ENCODE measurements at places on chromosomes 1 and 21.

- no peak for DNase-seq
Measured at GRCh38 chr1:33424205-33424604, 6.7 kb downstream of the PHC2 start.

- no peak for DNase-seq
Measured at GRCh38 chr1:19644395-19644680, 227 bp downstream of the NBL1 start.

GRCh38 chr1:114482585-114482984, 28.4 kb downstream of the TRIM33 start:
- peak; percentile 70 for DNase-seq

- DNase-seq = no peak
Measured at GRCh38 chr1:202709276-202710041, 795 bp downstream of the SYT2 start.

DNA sequence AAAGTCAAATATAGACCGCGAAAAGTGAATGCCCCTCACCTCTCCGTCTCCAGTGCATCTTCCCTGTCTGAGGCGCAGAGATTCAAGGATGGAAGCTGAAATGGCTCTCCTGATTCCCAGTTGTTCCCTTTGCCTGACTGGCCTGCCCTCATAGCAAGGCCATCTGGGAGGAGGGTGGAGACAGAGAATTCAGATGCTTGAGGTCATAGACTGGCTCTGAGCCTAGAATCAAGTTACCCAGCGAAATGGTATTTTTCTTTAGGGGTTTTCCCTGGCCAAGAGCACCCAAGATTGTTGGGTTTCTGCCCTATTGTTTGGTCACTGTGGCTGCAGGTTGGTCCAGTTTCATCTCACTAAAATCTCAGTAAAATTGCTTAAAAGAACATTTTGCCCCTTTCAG, 7.2 kb downstream of the METTL13 start:
- DNase-seq = no peak

GRCh38 chr1:115262886-115263285, 75.2 kb downstream of the NGF start:
- DNase-seq = no peak

DNA sequence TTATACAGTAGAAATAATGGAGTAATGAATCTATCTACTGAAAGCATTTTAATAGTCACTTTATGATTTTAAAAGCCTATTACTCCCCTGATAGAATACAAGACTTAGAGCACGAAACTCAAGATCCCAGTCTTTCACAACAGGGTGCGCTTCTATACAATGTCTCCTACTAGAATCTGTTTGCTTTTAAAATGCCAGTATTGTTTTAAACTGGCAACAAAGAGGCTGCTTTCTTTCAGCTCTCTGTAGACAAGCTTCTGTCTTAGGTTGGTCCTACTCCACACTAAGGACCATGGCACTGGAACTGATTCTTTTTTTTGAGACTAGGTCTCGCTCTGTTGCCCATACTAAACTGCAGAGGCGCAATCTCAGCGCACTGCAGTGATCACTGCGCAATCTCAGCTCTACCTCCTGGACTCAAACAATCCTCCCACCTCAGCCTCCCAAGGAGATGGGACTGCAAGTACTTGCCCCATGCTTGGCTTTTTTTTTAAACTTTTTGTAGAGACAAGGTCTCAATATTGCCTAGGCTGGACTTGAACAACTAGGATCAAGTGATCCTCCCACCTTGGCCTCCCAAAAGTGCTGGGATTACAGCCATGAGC, 4.8 kb downstream of the DCAF8 start:
- DNase-seq = no peak

GRCh38 chr1:232579466-232579865, 50.5 kb downstream of the SIPA1L2 start:
- DNase-seq = no peak

- no peak for DNase-seq
Measured at GRCh38 chr1:90799326-90799725, 82.2 kb upstream of the BARHL2 start.

- no peak for DNase-seq
Measured at GRCh38 chr1:30270461-30270860, 452.9 kb downstream of the MATN1 start.

DNA sequence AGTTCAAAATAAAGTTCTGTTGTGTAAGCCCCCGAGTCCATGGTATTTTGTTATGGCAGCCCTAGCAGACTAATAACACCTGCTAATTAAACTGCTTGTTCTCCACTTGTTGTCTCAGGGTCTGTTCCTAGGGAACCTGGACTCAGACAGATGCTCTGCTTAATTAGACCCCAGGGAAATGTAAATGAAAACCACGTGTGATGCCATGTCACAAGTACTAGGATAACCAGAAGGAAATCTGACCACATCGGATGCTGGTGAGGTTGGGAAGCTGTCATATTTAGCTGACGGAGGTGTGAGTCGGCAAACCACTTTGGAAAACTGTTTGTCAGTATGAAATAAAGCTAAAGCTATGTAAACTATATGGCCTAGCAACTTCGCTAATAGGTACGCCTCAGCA, 19.6 kb downstream of the EDN2 start:
- no peak for DNase-seq

- DNase-seq = no peak
Measured at GRCh38 chr1:3018051-3018471, 3.2 kb upstream of the ACTRT2 start.

- no peak for DNase-seq
Measured at GRCh38 chr1:177045151-177045550, 119.4 kb downstream of the ASTN1 start.

DNA sequence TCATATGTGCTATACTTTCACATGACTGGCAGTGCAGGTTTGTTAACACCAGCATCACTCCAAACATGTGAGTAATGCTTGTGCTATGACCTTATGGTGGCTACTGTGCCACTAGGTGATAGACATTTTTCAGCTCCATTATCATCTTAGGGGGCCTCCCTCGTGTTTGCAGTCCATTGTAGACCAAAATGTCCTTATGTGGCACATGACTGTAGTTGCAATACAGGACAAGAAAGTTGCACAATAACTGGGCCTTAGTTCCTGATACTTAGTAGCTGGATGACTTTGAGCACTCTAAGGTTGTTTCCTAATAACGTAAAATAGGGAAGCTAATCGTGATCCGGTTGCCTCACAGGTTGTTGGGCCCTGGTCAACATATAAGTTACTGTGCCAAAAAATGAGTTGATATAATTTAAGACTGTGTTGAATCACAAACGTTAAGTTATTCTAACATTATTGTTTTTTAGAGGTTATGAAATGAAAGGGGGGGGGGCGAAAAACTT, 511 bp upstream of the SNX27 start:
- no peak for DNase-seq

DNA sequence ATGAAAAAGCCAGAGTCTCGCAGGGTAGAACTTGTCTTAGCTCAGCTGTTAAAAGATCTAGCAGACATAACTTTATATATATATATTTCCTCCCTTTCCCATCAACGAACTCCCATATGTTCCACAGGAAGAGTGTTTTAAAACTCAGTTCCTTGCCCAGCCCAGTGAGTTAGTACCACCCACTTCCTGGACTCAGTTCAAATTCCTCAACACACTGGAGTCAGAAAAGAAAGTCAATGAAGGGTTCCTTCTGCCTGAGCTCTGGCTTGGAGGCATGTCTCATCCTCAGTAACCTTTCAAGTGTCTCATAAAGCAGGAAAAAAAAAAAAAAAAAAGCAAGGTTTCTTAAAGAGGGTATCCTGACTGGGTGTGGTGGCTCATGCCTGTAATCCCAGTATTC, 15.6 kb downstream of the TPM3 start:
- DNase-seq = no peak

DNA sequence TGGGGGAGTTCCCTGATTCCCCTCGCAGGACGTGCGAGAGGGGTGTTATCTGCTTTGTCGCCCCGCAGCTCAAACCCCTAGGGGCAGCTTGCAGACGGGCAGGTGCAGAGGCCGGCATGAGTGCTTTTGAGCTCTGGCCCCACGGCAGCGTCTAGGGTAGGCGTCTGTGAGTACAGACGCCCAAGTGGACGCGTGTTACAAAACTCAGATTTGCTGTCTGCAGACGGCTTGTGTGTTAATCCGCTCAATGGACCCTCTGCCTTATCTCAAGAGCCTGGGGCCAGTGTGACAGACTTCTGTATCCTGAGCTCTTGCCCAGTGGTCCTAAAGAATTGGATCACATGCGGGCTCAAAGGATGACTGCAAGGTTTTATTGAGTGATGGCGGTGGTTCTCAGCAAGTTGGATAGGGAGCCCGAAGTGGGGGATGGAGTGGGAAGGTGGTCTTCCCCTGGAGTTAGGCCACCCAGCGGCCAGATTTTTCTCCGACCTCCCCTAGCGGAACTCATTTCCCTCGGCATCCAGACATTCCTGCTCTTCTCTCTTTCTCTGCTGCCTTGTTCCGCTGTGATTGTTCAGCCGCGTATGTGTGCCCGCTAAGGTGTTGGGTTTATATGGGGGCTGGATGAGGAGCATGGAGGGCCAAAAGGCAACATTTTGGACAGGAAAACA, 9.4 kb downstream of the CFHR4 start:
- no peak for DNase-seq

- DNase-seq = no peak
Measured at GRCh38 chr1:164477343-164477742, 81.6 kb upstream of the PBX1 start.

- no peak for DNase-seq
Measured at GRCh38 chr1:183632114-183632513, 3.5 kb downstream of the ARPC5 start.

GRCh38 chr1:20612221-20612746, 21.0 kb upstream of the PINK1 start:
- no peak for DNase-seq

GRCh38 chr1:75908717-75909152, 23.5 kb downstream of the ASB17 start:
- peak; percentile 72 for DNase-seq

- no peak for DNase-seq
Measured at GRCh38 chr1:98437011-98437410, 224.5 kb upstream of the SNX7 start.

GRCh38 chr21:39385299-39386145, 36.6 kb upstream of the HMGN1 start:
- DNase-seq = peak; percentile 88

DNA sequence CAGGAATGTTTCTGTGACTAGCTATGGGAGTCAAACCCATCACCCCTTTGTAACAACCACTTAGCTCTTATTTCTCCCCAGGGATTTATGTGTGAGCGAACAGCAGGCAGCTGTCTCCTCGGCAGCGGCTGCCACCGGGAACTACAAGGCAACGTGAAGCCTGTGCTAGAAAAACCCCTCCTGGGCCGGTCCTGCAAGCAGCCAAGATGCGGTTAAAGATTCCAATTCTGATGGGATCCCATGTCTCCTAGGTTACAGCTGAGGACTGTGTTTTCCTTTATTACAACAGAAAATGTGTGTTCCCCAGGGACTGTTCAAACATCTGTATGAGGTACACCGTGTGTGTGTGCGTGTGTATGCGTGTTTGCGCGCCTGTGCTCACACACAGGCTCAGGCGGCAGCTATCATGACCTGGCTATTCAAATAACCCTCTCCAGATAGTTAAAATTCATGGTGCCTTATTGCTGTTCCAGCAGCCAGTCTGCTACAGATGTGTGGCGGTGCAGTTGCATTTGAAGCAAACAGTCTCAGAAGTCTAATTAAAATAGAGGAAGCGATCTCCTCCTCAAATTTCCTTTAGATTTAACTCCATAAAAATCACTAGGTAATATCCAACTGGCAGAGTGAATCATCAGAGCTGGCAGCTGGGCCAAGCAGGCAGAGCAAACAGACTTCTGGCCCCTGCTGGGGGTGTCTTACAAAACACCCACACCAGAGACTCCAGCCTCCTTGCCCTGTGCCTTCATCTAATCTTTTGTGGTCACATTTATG, 68.0 kb downstream of the LMX1A start:
- no peak for DNase-seq

- no peak for DNase-seq
Measured at GRCh38 chr1:119462964-119463363, 44.0 kb upstream of the HSD3B1 start.

- DNase-seq = no peak
Measured at GRCh38 chr1:169102567-169102966, 3.9 kb upstream of the ATP1B1 start.

- no peak for DNase-seq
Measured at GRCh38 chr1:152225678-152226077, 1.7 kb upstream of the HRNR start.

- no peak for DNase-seq
Measured at GRCh38 chr1:182111496-182111895, 50.0 kb upstream of the ZNF648 start.

- DNase-seq = no peak
Measured at GRCh38 chr1:54117815-54118563, 34.8 kb downstream of the CDCP2 start.

DNA sequence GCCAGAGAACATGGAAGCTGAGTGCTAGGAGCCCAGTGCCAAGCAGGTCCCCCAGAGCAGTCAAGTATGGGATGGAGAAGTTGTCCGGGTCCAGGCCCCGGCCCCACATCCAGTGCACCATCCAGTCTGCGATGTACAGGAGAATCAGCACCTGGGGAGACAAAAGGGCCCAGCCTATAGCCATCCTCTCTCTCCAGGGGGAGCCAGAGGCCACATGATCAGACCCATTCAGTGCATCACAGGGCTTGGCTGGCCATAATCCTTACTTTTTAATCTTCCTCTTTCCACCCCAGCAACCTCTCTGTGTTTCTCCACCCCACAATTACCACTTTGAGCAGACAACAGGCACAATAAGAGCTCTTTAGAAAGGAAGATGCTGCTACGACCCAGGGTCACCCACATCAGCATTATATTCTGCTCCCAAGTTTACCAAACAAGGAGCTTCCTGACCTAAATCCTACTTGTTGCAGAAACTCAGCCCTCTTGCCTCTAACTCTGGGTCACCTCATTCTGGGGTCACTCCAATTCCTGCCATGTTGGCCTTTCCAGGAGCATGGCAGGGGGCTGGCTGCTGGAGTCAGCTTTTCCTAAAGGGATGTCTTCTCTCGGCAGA, 16.4 kb upstream of the RAB29 start:
- DNase-seq = peak; percentile 67

DNA sequence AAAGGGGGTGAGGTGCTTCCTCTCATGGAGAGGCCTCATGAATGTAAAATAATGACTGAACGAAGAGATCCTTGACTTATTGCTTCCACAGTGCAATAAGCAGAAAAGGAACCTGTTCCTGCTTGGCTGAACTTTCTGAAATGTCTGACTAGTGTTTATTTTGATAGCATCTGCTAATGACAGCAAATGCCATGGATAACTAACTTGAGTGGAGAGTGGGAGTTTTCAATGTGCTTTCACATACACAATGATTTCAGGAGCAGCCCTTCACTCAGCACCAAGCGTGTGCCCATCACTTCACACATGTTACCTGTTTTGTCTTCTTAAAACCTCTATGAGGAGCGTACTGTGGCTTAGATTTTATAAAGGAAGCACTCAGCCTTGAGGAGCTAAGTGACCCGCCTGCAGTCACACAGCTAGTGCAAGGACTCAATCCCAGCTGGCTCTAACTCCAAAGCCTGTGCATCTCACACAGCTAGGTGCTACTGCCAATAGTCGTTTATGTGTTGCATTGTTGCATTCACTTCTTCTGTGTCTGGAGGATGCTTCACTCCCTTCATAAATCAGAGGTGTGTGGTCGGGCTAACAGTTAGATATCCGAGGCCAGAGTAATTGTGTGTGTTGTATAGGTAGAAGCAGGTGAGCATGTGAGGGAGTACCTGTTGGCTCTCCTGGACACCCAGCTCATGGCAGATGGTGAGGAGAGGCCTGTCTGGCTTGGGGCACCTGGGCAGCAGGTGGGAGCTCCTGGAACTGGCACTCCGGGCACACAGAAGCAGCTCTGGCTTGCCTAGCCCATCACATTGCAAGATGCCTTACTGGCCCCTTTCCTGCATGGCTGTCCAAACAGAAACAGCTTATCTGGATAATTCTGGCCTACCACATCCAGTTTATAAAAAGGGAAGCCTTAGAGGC, 12.8 kb downstream of the CASQ2 start:
- no peak for DNase-seq

Measured in GM12865 (cell line).